Left cardiac atrium (tissue), 4 donors: ENCODE measurements at places on chromosomes 12 and 14. TPM values are rescaled to one million over a fixed set of nuclear protein-coding genes. Genes with fewer than 3 reads are reported as not detected.
A peak's percentile ranks its signal among the peaks of the same experiment; 100 is the strongest.

- no peak for DNase-seq
Observed at GRCh38 chr12:48389409-48389808, 38.7 kb upstream of the ZNF641 start.

DNA sequence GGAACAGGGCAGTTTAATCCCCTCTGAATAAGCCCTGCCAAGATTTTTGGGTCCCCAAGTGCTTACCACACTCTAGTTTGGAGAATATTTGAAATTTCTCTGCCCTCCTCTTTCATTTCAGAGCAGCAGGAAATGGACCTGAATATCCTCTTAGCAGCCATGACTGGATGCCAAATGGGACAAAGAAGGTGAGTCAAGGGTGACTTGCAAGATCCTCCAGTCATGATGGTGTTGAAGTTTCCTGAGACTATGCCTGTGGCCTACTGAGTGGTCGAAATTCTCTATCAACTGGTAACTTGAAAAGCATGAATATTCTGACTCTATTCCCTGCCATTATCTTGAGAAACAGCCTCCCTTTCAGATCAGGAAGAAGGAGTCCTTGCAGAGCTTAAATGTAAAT, 1674.7 kb upstream of the SEL1L start:
- DNase-seq, result no peak

GRCh38 chr14:105944632-105945610, 418.5 kb downstream of the TMEM121 start:
- DNase-seq, result peak; percentile 64

- DNase-seq, result peak; percentile 33
Observed at GRCh38 chr12:116346222-116346621, 68.7 kb upstream of the MED13L start.

- DNase-seq, result peak; percentile 59
Observed at GRCh38 chr12:98594050-98594835, 757 bp downstream of the SLC25A3 start.

DNA sequence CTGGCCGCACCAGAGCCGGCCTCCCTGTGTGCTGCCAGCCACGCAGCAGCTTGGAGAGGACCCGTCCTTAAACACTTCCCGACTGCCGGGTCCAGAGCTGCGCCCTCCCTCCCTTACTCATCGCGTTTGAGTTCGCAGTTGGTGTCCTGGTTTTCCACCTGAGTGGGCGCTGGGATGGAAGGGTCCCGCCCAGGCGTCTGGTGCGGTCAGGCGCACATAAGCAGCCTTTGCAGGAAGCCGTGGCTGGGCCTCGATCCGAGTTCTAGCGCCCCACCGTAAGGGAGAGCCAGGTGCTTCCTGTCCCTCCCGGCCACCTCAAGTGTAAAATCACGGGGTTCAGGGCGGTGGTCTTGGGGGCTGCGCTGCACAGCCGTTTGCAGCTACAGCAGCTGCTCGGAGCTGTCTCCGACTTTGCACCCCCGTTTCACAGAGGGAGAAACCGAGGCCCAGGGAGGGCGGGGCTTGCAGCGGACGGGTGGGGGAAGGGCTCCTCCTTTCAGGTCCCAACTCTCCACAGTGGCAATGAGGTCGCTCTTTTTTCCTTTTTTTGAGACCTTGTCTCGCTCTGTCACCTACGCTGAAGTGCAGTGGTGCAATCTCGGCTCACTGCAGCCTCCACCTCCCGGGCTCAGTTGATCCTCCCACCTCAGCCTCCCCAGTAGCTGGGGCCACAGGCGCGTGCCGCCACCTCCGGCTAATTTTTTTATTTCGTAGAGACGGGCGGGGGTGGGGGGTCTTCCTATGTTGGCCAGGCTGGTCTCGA, 51.3 kb downstream of the LRCOL1 start:
- DNase-seq, result no peak

The FGD6 gene
- 16.3 TPM for total RNA-seq

DNA sequence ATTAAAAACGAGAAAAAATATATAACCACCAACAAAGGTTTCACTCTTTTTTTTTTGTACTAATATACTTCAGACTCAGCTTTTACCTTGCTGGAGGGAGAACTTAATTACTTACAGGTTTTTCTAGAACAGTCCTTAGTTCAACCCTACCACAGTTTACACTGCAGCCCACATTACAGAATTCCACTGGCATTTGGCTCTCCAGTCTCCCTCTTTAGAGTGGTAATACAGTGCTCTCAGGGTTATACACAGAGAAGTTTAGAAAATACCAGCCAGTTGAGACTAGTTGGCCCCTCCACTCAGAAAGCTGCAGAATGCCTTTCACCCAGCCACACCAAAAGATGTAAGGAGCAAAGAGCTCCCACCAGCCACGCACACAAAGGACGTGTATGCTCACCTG, 122.3 kb upstream of the DIO3 start:
- DNase-seq, result no peak

The ANKS1B gene
- total RNA-seq, result 3.1 TPM

- DNase-seq, result no peak
Observed at GRCh38 chr12:74626397-74626796, 88.8 kb downstream of the ATXN7L3B start.

GRCh38 chr14:71121711-71122110, 214.5 kb downstream of the PCNX1 start:
- DNase-seq, result no peak

The NELL2 gene
- total RNA-seq, result 1.7 TPM

DNA sequence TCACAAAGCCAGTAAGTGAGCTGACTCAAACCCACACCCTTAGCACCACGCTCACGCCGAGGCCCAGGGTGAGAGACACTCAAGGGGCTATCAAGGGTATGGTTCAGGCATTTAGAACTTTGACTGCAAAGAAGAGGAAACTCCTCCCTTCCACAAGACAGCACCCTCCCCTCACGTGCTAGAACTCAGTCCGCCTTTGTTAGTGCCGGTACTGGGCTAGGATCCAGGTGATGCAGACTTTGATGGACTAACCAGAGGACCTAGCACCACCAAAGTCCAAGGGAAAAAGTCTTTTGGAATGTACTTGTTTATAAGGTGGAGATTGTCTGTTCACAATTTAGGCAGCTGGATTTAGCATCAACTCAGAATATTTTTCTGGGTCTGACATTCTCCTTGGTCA, 33.7 kb downstream of the VWF start:
- peak; percentile 60 for DNase-seq

GRCh38 chr14:65989981-65990380, 496.2 kb upstream of the CCDC196 start:
- no peak for DNase-seq

- DNase-seq, result no peak
Observed at GRCh38 chr14:100626614-100627013, 39.4 kb upstream of the BEGAIN start.

The RAD51AP1 gene
- total RNA-seq, result 2.8 TPM

DNA sequence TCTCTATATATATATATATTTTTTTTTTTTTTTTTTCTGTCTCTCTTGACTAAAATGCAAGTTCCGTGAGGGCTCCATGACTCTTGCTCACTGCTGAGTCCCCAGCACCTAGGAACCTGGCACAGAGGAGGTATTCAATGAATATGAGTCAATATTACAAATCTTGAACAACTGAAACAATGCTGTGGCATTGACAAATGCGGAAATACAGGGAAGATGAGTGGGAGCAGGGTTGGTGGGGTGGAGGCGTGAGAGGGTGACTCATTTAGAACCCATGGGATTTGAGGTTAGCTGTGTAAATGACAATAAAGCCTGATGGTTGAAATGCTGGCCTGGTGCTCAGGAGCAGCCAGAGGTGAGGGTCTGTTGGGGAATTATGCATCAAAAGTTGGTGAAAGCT, 121.7 kb upstream of the FUT8 start:
- no peak for DNase-seq

- DNase-seq, result no peak
Observed at GRCh38 chr14:88553886-88554456, 836 bp downstream of the PTPN21 start.

- no peak for DNase-seq
Observed at GRCh38 chr12:33438025-33438772, 1.4 kb downstream of the SYT10 start.

DNA sequence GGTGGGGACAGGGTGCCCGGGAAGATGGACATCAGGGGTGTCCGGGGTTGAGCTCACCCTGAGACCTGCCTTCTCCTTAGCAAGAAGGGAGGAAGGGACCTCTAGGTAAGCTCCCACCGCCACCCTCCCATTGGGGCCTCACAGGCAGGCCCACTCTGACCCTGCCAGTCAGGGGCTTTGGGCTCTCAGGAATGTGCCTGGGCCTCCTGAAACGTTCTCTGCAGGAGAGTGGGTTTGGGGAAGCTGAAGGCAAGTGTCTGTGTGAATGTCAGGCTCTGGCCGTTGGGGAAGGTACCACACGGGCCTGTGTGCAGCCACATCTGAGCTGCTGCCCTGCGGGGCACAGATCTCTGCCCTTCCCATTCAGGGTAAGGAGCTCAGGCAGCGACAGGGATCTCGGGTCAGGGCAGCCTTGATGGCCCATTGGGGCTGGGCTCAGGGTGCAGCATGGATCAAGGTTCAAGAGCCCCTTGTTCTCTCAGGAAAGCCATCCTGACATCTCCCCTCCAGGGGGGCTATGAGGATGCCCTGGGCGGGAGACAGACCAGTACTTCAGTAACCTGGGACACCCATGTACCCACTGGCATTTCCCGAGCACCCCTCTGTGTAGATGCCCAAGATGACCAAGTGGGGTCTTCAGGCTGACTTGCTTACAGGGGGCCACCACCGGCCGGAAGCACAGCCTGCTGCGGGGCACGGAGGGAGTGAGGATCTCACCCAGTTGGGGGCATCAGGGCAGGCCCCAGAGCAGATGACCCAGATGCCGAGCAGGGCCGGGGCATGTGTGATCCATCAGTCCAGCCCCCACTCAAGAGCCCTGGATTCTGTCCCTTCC, 29.7 kb downstream of the FAM222A start:
- peak; percentile 10 for DNase-seq

DNA sequence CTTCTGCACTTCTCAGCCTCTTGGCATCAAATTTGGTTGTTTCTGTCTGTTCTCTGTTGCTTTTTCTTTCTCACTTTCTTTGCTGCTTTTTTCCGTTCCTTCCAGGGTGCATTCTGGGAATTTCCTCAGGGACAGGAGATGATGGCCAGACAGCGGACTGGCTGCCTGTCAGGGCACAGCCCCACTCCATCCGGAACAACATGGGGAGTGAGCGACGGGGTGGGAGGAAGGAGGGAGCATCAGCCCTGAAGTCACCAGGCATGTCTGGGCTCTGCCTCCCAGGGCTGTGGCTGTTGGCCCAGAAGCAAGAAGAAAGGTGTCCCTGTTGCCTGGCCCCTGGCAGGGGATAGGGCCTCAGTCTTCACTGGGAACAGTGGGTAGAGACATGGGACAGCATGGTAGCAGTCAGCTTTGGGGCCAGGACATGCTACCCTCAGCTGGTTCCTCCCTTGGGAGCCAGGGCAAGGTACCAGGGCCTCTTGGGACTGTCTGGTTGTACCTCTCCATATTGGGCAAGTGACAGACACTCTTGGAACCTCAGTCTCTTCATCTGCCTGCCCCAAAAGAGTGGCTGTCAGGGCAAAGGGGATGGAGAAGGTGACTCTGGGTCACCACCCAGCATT, 8.6 kb downstream of the PGF start:
- DNase-seq, result no peak

DNA sequence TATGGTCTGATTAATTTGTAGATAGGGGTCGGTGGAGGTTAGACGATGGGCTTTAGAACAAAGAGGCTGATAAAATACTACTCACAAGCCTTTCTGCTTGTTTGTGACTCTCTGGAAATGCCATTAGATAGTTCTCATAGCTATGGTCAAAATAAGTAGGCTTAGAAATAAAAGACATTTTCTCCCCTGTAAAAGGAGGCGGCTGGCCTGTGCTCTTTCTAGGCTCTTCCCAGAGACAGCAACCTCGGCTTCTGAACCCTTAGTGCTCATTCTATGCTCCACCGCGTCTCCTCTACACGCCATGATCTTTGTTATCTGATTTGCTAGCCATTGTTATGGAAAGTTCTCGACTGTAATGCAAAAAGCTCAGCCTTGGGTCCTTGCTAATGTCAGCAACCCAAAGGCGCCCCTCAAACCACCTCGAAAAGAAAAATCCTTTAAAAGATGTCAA, 64.5 kb downstream of the CRADD start:
- DNase-seq, result no peak
